ENCODE measurements at places on chromosomes 7 and 10.

DNA sequence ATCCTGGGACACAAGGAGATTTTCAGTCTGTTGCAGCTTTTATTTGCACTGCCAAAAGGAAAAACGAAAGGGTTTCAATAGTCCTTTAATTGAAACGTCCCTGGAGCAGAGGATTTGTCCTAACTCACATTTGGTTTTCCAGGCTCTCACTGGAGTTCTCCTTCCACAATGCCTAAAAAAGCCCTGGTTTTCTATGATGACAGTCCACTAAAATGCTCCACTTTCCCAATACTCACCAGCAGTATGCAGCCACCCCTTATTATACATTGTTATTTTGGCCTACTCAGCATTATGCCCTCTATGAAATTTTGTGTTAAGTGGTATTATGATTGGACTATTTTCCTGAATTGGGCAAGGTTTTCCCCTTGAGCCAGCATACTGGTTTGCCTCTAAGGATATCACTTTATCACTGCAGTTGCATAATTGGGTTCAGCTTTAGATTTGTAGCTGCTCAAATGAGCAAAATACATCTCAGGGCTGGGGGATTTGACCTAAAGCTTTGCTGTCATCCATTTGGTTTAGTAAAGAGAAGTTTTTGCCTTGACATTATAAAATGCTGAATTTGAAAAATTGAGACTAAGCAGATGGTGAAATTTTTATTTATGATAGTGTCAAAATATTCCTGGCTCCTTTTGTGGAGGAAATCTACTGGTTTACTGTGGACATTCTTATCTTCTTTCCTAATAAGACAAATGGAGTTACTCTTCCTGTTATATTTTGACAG lies 239.2 kb downstream of the RNLS start:
- DNase-seq, result no peak

DNA sequence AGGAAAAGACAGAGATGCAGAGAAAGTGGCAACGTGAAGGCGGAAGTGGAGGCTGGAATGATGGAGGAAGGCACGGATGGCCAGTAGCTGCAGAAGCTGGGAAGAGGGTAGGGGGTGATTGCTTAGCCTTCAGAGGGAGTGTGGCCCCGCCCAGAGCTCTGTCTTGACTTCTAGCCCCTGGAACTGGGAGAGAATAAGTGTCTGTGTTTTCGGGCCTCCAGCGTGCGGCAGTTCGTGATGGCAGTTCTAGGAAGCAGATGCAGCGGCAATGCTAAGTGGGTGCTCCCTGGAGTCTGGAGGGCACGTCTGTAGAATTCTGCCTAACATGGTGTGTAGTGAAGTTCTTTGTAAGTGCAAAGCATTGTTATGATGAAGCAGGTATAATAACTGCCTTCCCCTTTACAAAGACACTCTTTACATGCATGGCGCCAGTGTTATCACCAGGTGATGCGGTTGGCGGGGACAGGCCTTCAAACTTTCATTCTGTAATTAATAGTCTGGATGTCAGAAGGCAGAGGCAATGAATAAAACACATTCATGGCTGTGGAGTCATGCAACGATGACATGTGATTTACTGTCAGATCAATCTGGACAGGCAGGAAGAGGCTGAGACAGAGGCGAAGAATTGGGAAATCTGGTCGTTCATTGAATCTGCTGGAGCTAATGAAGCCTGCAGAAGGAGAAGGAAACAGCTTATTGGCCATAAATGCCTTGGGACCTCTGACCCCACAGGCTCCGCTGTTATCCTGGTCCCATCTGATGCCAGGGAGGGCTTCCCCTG lies 228.6 kb downstream of the GLRX3 start:
- DNase-seq, result no peak

GRCh38 chr7:155737590-155737989 lies 74.7 kb downstream of the SHH start:
- DNase-seq, result no peak

GRCh38 chr10:51327432-51327831 lies 253.1 kb downstream of the PRKG1 start:
- no peak for DNase-seq

- no peak for DNase-seq
Measured at GRCh38 chr10:90856261-90856660, 1.6 kb downstream of the HTR7 start.

DNA sequence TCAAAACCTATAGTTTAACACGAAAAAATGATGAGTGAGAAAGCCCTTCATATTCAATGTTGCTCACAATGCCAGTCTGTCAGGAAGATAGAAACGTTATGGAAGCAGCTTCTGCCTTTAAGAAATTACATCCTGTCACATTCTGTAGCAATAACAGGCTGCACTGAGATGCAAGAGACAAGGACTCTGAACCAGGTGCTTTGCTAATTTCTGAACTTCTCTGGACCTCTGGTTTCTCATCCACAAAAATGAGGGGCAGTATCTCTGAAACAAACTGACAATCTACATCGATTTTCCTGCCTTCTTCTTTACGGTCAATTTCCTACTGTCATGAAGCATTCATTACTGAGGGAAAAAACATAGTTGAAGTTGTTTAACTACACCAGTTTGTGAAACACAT lies 234.0 kb downstream of the SNX13 start:
- no peak for DNase-seq

DNA sequence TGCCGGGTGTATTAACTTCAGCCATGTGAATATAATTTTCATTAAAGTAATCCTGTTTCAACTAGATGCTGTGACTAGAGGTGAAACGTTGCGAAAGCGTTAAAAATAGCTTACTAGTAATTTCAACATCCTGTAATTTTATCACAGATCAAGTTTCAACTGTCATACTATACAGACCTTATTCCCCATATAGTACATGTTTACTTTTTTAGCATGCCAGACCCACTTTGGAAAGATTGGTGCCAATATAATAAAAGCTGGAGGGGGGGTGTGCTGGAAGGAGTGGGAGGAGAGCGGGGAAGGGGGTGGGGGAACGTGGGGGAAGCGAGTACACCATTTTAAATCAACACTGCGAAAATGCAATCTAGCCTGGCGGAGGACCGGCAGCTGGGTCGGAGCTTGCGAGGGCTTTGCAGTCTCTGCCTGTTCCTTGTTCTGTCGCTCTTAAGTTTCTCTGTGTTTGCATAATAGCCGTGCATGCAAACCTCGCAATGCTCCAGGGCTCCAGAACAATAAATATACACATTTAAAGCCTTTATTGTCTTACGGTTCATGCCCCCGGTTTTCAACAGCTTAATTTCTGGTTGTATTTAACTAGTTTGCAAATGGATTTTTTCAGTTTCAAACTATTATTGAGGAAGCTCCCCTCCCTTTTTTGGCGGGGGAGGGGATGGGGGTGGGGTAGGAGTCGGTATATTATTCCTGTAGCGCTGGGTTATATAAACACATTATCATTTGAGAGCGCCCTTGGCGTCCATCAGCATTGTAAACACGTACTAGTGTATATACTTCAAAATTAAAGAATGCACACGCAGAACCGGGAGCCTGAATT lies 1.3 kb upstream of the ARID5B start:
- no peak for DNase-seq

DNA sequence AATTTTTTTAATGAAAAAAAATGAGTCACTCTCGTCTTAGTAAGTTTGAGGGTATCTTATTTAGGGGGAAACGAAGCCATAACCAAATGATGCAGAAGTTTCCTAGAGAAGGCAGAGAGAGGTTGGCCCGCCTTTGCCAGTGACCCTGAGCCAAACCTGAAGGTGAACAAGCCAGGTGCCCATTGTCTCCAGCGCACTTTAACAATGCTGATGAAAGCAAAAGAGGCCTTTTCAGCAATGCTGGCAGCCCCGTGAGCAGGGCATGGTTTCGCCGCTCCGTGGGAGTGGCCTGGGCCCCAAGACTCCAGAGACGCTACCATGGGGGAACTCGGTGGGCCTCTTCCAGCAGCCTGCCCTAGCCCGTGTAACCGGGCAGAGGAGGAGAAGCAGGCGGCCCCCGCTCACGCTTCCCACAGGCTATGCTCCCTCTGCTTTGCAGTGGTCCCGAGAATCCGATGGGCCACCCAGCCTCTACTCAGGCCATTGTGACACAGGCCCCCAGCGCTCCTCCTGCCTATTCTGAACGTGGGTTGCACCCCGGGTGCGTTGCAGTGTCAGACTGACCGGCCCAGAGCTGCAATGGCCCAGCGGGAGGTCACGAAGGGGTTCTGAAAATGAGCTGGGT lies 14.0 kb upstream of the UNCX start:
- DNase-seq, result no peak

DNA sequence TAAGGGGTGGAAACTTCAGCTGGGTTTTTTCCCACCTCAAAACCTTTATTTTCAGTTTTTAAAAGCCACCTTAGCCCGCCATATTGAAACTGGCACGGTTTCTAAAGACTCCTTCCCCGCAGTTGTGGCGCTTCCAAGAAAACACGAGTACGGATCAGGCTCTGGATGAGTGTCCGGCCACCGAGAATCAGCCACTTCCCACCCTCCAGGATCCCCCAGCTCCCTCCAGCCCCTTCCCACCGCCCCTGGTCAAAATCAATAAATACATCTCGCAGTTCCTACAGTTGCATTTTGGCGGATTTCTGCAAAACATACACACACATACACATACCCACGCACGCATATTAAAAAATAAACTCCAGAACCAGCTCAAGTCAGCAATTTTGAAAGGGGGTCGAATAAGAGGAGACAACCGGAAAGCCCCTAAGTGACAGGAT lies 1.1 kb downstream of the SFMBT2 start:
- no peak for DNase-seq

DNA sequence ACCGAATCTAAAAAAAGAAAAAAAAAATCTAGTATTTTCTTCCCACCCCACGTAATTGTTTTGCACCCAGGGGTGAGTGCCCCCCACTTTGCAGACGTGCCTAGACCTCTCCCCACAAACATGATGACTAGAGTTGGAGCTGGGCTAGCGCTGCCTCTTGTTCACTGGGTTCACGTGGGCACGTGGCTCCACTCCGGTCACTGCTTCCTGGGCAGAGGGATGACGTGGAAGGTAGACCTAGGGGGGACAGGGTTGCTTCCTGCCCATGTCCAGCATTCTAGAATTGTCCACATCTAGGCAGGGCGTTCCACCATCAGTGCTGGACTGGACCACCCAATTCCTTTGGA lies 861 bp upstream of the LIMK1 start:
- DNase-seq, result no peak

GRCh38 chr10:72819053-72819452 lies 74.5 kb upstream of the OIT3 start:
- no peak for DNase-seq

DNA sequence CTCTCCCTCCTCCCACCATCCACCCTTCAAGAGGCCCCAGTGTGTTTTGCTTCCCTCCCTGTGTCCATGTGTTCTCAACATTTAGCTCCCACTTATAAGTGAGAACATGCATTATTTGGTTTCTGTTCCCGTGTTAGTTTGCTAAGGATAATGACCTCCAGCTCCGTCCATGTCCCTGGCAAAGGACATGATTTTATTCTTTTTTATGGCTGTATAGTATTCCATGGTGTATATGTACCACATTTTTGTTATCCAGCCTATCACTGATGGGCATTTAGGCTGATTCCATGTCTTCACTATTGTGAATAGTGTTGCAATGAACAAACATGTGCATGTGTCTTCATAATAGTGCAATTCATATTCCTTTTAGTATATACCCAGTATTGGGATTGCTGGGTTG lies 79.7 kb downstream of the MRPL32 start:
- DNase-seq, result no peak
